Activated naive CD8-positive, alpha-beta T cell treated with anti-CD3 and anti-CD28 coated beads, Interleukin-2, amount 50 U/mL, for 24 hours (primary cell): ENCODE measurements at places on chromosomes 2 and 18.

GRCh38 chr2:70003093-70003830, 41.8 kb upstream of the ASPRV1 start:
- DNase-seq, result no peak
- H3K36me3 ChIP-seq, result no peaks in the 10 kb centered on the region
- peaks cover 9% of the 10 kb centered on the region for H3K4me1 ChIP-seq
- no peak overlapping the region for H3K4me3 ChIP-seq
- no peak overlapping the region for H3K27ac ChIP-seq

- peaks cover 28% of the 10 kb centered on the region for H3K4me1 ChIP-seq
- DNase-seq, result no peak
- no peak overlapping the region for H3K4me3 ChIP-seq
- no peak overlapping the region for H3K27ac ChIP-seq
Measured at GRCh38 chr2:199455545-199456382, 2.0 kb downstream of the SATB2 start.

GRCh38 chr2:187419808-187420207, 28.2 kb downstream of the CALCRL start:
- no peaks in the 10 kb centered on the region for H3K27me3 ChIP-seq
- H3K36me3 ChIP-seq, result no peaks in the 10 kb centered on the region

DNA sequence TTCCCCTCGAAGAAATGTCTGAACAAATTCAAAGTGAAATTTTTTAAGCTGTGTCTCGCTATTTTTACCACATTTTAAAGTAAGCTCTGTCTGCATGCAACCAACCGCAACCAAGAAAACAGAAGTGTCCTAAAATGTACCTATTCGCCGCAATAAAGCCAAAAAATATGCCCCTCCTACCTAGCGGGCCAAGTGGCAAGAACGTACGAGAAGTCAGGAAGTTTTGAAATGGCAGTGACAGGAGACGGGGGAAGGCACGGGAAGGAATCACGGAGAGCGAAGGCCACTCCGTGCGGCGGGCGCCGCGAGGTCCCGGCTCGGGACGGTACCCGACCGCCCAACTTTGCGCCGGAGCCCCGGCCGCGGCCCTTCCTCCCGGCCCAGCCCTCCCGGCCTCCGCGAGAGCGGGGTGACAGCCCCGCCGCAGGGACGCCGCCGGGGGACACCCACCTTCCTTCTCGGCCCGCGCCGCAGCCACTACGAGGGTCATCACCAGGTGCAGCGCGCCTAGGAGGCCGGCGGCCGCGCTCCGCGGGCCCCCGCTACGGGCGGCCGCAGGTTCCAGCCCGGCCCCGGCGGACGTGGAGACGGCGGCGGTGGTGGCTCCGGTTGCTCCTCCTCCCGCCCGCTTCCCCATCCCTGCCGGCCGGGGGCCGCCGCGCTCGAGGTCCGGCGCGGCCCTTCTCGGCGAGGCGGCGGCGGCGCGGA, 568 bp downstream of the TMEM131 start:
- peaks cover 42% of the 10 kb centered on the region for H3K4me1 ChIP-seq
- peak; percentile 63 for DNase-seq
- peak overlapping the region; percentile 97 for H3K4me3 ChIP-seq
- peak overlapping the region; percentile 96 for H3K27ac ChIP-seq
